ENCODE measurements at places on chromosomes 7 and 10. TPM values are rescaled to one million over a fixed set of nuclear protein-coding genes. Genes with fewer than 3 reads are reported as not detected.

ZRANB1 gene
- 34.7 TPM for total RNA-seq

GRCh38 chr10:101141616-101142532 is 10.8 kb downstream of the TLX1 start:
- peaks cover 87% of the 10 kb centered on the region for H3K27me3 ChIP-seq
- no peak overlapping the region for H3K27ac ChIP-seq
- no peaks in the 10 kb centered on the region for H3K36me3 ChIP-seq
- peak overlapping the region; percentile 20 for H3K4me3 ChIP-seq

INTS1 gene
- 66.2 TPM for total RNA-seq

GRCh38 chr10:28853195-28853594 is 175.9 kb downstream of the BAMBI start:
- H3K36me3 ChIP-seq: no peaks in the 10 kb centered on the region
- no peak overlapping the region for H3K4me3 ChIP-seq
- peaks cover 46% of the 10 kb centered on the region for H3K27me3 ChIP-seq
- no peak overlapping the region for H3K27ac ChIP-seq
- DNase-seq: no peak
- H3K4me1 ChIP-seq: no peaks in the 10 kb centered on the region

- no peaks in the 10 kb centered on the region for H3K36me3 ChIP-seq
- H3K27me3 ChIP-seq: peaks cover 28% of the 10 kb centered on the region
- no peak overlapping the region for H3K4me3 ChIP-seq
- H3K4me1 ChIP-seq: peaks cover 17% of the 10 kb centered on the region
These were observed 26.3 kb upstream of the LOXL4 start for GRCh38 chr10:98294270-98294627.

PROSER2 gene
- 6.9 TPM for total RNA-seq

GRCh38 chr10:22984066-22984465 is 56.2 kb downstream of the ARMC3 start:
- DNase-seq: no peak
- H3K27ac ChIP-seq: no peak overlapping the region
- H3K36me3 ChIP-seq: no peaks in the 10 kb centered on the region
- H3K4me1 ChIP-seq: no peaks in the 10 kb centered on the region
- H3K4me3 ChIP-seq: no peak overlapping the region

TRPV5 gene
- total RNA-seq: not detected

GRCh38 chr7:44538798-44539668 is 2.1 kb downstream of the NPC1L1 start:
- H3K27me3 ChIP-seq: no peaks in the 10 kb centered on the region
- no peaks in the 10 kb centered on the region for H3K36me3 ChIP-seq

DNA sequence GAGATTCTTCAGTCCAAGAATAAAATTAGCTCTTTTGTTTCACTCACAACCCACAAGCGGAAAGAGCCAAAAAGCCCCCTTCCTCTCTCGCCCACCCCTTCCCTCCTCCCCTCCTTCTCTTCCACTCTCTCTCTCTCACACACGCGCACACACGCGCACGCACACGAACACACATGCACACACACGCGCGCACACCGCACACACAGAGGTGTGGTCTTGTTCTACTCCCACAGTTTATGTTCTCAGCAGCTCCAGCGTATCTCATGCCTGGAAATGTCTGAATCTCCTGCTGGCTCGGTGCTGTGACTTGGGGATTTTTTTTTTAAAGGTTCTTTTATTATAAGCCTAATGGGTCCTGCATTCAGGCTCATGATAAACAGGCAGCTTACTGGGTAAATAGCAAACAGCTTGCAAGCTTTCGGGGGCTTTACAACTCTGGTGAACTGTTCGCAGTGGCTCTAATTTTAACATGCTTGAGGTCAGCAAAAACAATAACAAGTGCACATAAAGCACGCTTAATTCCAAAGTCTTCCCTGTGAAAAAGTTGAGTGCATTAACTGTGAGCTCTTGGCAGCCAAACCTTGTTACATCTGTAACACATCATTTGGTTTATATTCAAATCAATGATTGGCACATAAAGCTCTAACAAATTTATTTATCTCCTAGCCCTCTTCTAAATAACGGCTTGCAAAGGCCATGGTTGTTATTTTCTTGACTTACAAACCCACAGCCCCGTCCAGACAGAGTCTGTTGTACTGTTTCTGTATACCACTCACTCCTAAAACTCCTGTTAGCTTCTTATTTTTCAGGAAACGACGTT is 424.1 kb upstream of the MGMT start:
- H3K27me3 ChIP-seq: peaks cover 2% of the 10 kb centered on the region
- peaks cover 17% of the 10 kb centered on the region for H3K4me1 ChIP-seq
- no peak overlapping the region for H3K27ac ChIP-seq
- no peak for DNase-seq
- no peak overlapping the region for H3K4me3 ChIP-seq

COA1 gene
- total RNA-seq: 39.2 TPM

GRCh38 chr10:21889477-21890275 is 113.9 kb downstream of the DNAJC1 start:
- DNase-seq: no peak
- H3K4me3 ChIP-seq: no peak overlapping the region
- no peaks in the 10 kb centered on the region for H3K27me3 ChIP-seq
- H3K4me1 ChIP-seq: no peaks in the 10 kb centered on the region
- H3K36me3 ChIP-seq: no peaks in the 10 kb centered on the region

DNA sequence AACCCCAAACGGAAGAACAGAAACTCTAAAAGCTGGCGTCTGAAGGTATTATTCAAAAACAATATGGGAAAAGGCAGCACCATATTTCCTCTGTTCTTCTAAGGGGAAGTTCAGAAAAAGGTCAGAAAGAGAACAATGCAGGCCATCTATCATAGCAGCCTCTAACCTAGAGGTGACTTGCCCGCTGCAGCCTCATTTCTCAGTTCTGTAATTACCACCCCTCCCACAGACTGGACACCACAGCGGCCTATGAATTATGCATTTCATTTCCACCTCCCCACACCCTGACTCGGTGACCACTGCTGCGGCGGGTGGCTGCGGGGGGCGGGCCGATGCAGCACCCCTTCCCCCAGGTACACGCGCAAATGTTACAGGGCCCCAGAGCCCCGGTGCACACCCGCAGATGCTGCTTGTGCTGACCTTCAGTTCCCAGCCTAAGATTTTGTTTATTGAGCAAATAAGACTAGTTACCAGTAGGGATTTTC is 125.5 kb downstream of the CLEC2L start:
- H3K4me1 ChIP-seq: peaks cover 21% of the 10 kb centered on the region
- H3K27ac ChIP-seq: peak overlapping the region; percentile 42
- peaks cover 16% of the 10 kb centered on the region for H3K36me3 ChIP-seq

GRCh38 chr10:116084161-116084560 is 188.8 kb downstream of the GFRA1 start:
- no peak overlapping the region for H3K4me3 ChIP-seq
- H3K27ac ChIP-seq: no peak overlapping the region
- H3K36me3 ChIP-seq: no peaks in the 10 kb centered on the region
- DNase-seq: peak; percentile 52

- H3K4me3 ChIP-seq: no peak overlapping the region
- H3K4me1 ChIP-seq: no peaks in the 10 kb centered on the region
- no peak for DNase-seq
- no peaks in the 10 kb centered on the region for H3K27me3 ChIP-seq
- H3K36me3 ChIP-seq: no peaks in the 10 kb centered on the region
These were observed 147.3 kb downstream of the MGMT start for GRCh38 chr10:129614341-129614740.

DNA sequence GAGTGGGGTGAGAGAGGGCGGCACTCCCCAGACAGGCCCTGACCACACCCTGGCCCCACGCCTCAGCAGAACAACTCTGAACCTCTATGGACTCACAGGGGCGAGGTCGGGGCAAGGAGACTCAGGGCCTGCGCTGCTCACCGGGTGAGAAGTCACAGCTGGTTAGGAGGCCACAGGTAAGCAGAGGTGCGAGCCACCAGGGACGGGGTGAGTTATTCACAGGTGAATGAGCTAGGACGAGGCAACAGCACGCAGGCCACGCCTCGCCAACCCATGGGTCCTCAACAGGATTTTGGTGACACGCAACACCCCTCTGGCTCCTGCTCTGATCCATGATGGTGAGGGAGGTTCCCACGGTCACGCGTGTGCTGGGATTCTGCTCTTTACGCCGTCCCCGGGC is 202.5 kb downstream of the ADARB2 start:
- H3K36me3 ChIP-seq: no peaks in the 10 kb centered on the region
- H3K4me1 ChIP-seq: no peaks in the 10 kb centered on the region
- no peaks in the 10 kb centered on the region for H3K27me3 ChIP-seq

- DNase-seq: no peak
- peak overlapping the region; percentile 83 for H3K27ac ChIP-seq
- no peaks in the 10 kb centered on the region for H3K27me3 ChIP-seq
- peak overlapping the region; percentile 92 for H3K4me3 ChIP-seq
- peaks cover 6% of the 10 kb centered on the region for H3K4me1 ChIP-seq
These were observed 491 bp upstream of the AKAP9 start for GRCh38 chr7:91940171-91940570.

DRGX gene
- total RNA-seq: under 0.01 TPM

CTAGE4 gene
- 0.36 TPM for total RNA-seq

- H3K4me1 ChIP-seq: peaks cover 3% of the 10 kb centered on the region
- H3K27ac ChIP-seq: no peak overlapping the region
These were observed 56.3 kb downstream of the COL28A1 start for GRCh38 chr7:7479275-7479805.

GRCh38 chr7:3431306-3431705 is 130.3 kb downstream of the SDK1 start:
- no peaks in the 10 kb centered on the region for H3K27me3 ChIP-seq
- no peak overlapping the region for H3K4me3 ChIP-seq
- H3K4me1 ChIP-seq: no peaks in the 10 kb centered on the region
- no peak overlapping the region for H3K27ac ChIP-seq
- H3K36me3 ChIP-seq: no peaks in the 10 kb centered on the region

- DNase-seq: peak; percentile 58
- no peak overlapping the region for H3K4me3 ChIP-seq
- H3K36me3 ChIP-seq: no peaks in the 10 kb centered on the region
- no peaks in the 10 kb centered on the region for H3K27me3 ChIP-seq
- H3K27ac ChIP-seq: no peak overlapping the region
These were observed 38.5 kb downstream of the CDK1 start for GRCh38 chr10:60816628-60817397.

GPR26 gene
- total RNA-seq: not detected

GRCh38 chr7:18520450-18521235 is 25.1 kb downstream of the HDAC9 start:
- H3K36me3 ChIP-seq: no peaks in the 10 kb centered on the region
- peak overlapping the region; percentile 74 for H3K27ac ChIP-seq
- H3K27me3 ChIP-seq: no peaks in the 10 kb centered on the region
- peaks cover 11% of the 10 kb centered on the region for H3K4me1 ChIP-seq
- peak overlapping the region; percentile 6 for H3K4me3 ChIP-seq
- peak; percentile 52 for DNase-seq

DNA sequence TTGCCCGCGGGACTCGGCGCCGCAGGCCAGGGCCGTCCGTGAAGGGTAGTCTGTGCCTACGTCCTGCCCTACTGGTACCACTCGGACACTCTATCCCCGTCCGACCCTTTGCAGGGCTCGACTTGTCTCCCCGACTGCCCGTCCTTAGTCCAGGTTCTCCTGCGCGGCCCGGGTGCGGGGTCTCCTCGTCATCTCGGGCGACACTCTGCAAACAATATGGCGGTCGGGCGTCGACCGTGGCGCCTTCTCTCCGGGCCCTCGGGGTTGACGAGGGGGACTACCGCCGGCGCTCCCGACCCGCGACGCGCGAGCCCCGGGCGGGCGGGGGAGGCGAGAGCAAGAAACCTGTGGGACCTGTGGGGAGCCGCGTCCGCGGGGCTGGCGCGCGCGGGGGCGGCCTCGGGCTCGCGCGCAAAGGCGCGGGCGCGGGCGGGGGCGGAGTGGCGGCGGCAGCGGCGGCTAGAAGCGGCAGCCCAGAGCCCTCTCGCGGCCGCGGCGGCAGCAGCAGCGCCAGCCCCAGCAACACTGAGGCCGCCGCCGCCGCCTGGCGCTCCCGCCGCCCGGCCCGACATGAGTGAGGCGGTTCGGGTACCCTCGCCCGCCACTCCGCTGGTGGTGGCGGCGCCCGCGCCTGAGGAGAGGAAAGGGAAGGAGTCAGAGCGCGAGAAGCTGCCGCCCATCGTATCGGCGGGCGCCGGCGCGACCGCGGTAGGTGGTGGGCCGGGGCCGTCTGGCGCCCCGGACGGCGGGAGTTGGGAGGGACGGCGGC is at the start of gene HECTD2:
Gene HECTD2 (plus strand): TSS at position 476 of the 769 bp plus-strand sequence. CDS start 95 bp downstream, at position 571.
- no peaks in the 10 kb centered on the region for H3K36me3 ChIP-seq
- H3K4me3 ChIP-seq: peak within 1 kb of the TSS; percentile 86
- H3K27me3 ChIP-seq: no peaks in the 10 kb centered on the region
- H3K27ac ChIP-seq: peak within 1 kb of the TSS; percentile 96
- peak; percentile 95 for DNase-seq

- no peaks in the 10 kb centered on the region for H3K27me3 ChIP-seq
- peaks cover 25% of the 10 kb centered on the region for H3K4me1 ChIP-seq
- no peaks in the 10 kb centered on the region for H3K36me3 ChIP-seq
- H3K4me3 ChIP-seq: no peak overlapping the region
These were observed 233.4 kb upstream of the SLC26A5 start for GRCh38 chr7:103679151-103680132.

GRCh38 chr7:95102662-95103061 is 195.3 kb downstream of the PPP1R9A start:
- peak; percentile 9 for DNase-seq
- H3K4me1 ChIP-seq: no peaks in the 10 kb centered on the region
- H3K27ac ChIP-seq: no peak overlapping the region
- no peak overlapping the region for H3K4me3 ChIP-seq

CNPY1 gene
- total RNA-seq: not detected

DNA sequence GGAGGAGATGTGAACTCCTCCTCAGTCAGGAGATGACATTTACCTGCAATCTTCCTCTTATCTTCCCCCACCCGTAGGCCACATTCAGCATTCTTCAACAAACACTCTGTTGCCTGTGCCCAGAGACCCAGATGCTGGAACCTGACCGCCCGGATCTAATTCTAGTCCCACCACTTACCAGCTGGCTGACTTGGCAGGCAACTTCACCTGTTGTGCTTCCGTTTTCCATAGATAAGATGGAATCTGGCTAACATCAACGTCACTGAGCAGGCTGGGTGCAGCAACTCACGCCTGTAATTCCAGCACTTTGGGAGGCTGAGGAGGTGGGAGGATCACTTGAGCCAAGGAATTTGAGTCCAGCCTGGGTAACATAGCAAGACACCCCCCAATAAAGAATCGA is 21.3 kb upstream of the FXYD4 start:
- H3K4me3 ChIP-seq: no peak overlapping the region
- H3K36me3 ChIP-seq: no peaks in the 10 kb centered on the region
- peak; percentile 72 for DNase-seq
- no peak overlapping the region for H3K27ac ChIP-seq
- peaks cover 13% of the 10 kb centered on the region for H3K27me3 ChIP-seq
- no peaks in the 10 kb centered on the region for H3K4me1 ChIP-seq

- no peak overlapping the region for H3K4me3 ChIP-seq
- no peak for DNase-seq
- H3K27ac ChIP-seq: no peak overlapping the region
- no peaks in the 10 kb centered on the region for H3K36me3 ChIP-seq
- no peaks in the 10 kb centered on the region for H3K27me3 ChIP-seq
- H3K4me1 ChIP-seq: no peaks in the 10 kb centered on the region
These were observed 48.8 kb upstream of the OPTN start for GRCh38 chr10:13051126-13051694.

GRCh38 chr7:29878081-29878688 is 71.9 kb downstream of the WIPF3 start:
- H3K27me3 ChIP-seq: peaks cover 20% of the 10 kb centered on the region
- no peaks in the 10 kb centered on the region for H3K36me3 ChIP-seq
- no peak overlapping the region for H3K27ac ChIP-seq
- H3K4me3 ChIP-seq: no peak overlapping the region
- DNase-seq: peak; percentile 76
- no peaks in the 10 kb centered on the region for H3K4me1 ChIP-seq

LDB3 gene
- total RNA-seq: under 0.01 TPM
